ENCODE measurements at places on chromosomes 2 and 18. TPM values are rescaled to one million over a fixed set of nuclear protein-coding genes. Genes with fewer than 3 reads are reported as not detected.

The DAW1 gene
- total RNA-seq = 4.0 TPM

The ATP6V1B1 gene
- total RNA-seq = not detected

The PROKR1 gene
- not detected for total RNA-seq

The NOL4 gene
- 56.4 TPM for total RNA-seq

The DCDC2C gene
- not detected for total RNA-seq

The CRYGD gene
- 0.98 TPM for total RNA-seq

The UGT1A3 gene
- not detected for total RNA-seq

The CPS1 gene
- total RNA-seq = 6.5 TPM

The GREB1 gene
- total RNA-seq = 39.2 TPM

The DYNAP gene
- total RNA-seq = not detected

The ANKRD62 gene
- total RNA-seq = 2.9 TPM

The GPR75 gene
- total RNA-seq = 34.8 TPM

The RAB27B gene
- total RNA-seq = 49.5 TPM

The GRHL1 gene
- 4.9 TPM for total RNA-seq

The IL18RAP gene
- total RNA-seq = 1.8 TPM

The SERPINB10 gene
- not detected for total RNA-seq

The EMILIN1 gene
- total RNA-seq = 8.6 TPM

The SLC30A3 gene
- total RNA-seq = 37.6 TPM

The RNF152 gene
- total RNA-seq = 15.5 TPM

The MRO gene
- 43.8 TPM for total RNA-seq

The FBXO48 gene
- total RNA-seq = 2.4 TPM

The SH3BP4 gene
- total RNA-seq = 14.6 TPM

The SPHKAP gene
- total RNA-seq = 14.2 TPM

The CFAP53 gene
- total RNA-seq = 1.6 TPM

The TTR gene
- 1.0 TPM for total RNA-seq

The OR6B2 gene
- not detected for total RNA-seq

The ZNF396 gene
- total RNA-seq = 6.4 TPM

The SMARCAL1 gene
- total RNA-seq = 26.1 TPM

The LONRF2 gene
- total RNA-seq = 75.1 TPM

The ADD2 gene
- total RNA-seq = 104 TPM

The NGEF gene
- 190 TPM for total RNA-seq

The VSNL1 gene
- total RNA-seq = 1,060 TPM

The ANKRD30B gene
- 8.8 TPM for total RNA-seq

The MDH1B gene
- total RNA-seq = 3.5 TPM

The FAM161A gene
- total RNA-seq = 13.0 TPM

The CLEC4F gene
- total RNA-seq = 0.67 TPM

The SEPTIN10 gene
- 17.7 TPM for total RNA-seq

The POTEI gene
- not detected for total RNA-seq

The KCNJ13 gene
- 2.5 TPM for total RNA-seq

The DNER gene
- 102 TPM for total RNA-seq

The MYOM1 gene
- 6.1 TPM for total RNA-seq

The SCYGR1 gene
- not detected for total RNA-seq

The RGPD4 gene
- total RNA-seq = not detected

The TMEM163 gene
- total RNA-seq = 15.3 TPM

The CYRIA gene
- total RNA-seq = 155 TPM

The GPAT2 gene
- total RNA-seq = 4.7 TPM

The CCDC74A gene
- 7.2 TPM for total RNA-seq

Data from dorsolateral prefrontal cortex (tissue), 122 donors.